Stimulated activated CD8-positive, alpha-beta memory T cell treated with anti-CD3 and anti-CD28 coated beads, Interleukin-4, amount 100 ng/mL, for 1 hour (primary cell): ENCODE measurements at places on chromosomes 5 and 9.

DNA sequence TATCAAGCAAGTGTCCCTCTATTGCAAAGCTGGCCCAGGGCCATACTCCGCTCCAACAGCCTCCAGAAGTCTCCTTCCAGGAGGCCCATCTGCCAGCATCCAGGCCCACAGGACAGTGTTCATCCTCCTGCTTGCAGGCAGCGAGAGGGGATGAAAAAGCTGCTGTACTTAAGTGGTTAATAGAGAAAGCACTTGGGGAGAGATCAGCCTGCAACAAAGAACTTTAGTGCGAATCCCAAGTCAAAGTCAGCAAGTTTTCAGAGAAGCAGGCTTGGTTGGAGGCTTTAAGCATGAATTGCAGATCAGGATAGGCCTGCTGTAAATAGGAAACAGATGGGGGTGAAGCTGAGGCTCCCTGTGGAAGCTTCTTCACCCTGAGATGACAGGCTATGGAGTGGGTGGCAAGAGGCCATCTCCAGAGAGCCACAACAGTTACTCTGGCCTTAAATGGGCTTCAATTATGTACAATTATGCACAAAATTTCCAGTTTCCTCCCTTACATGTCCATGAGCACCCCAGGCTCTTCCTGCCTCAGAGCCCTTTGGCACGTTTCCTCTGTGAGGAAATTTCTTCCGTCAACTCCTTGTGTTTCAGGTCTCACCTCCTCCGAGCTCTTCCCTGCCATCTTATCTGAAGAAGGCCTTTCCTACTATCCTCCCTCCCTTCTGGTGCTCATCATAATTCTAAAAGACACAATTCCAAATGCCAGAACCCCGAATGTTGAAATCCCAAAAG, 98.0 kb upstream of the NR3C1 start:
- no peak for DNase-seq

GRCh38 chr5:72922422-72922821, 33.4 kb upstream of the FCHO2 start:
- DNase-seq = no peak

GRCh38 chr9:78003730-78004129, 27.9 kb downstream of the GNAQ start:
- no peak for DNase-seq

DNA sequence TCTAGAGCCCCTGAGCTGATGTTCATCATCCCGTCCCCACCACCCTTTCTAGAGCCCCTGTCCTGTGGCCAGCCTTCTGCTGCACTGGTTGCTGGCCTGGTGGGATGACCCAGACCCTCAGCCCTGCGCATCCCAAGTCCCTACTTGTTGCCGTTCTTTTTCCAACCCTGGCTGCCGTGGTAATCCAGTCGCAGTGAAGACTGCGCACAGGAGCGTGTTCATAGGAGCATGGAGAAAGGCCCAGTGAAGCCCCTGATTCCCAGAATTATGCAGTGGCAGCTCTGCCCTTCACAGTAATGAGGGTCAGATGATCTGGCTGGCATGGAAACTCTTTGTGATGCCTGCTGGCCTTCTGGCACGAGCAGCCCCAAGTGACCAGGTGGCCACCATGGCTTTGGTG, 183.3 kb downstream of the CACNA1B start:
- no peak for DNase-seq

DNA sequence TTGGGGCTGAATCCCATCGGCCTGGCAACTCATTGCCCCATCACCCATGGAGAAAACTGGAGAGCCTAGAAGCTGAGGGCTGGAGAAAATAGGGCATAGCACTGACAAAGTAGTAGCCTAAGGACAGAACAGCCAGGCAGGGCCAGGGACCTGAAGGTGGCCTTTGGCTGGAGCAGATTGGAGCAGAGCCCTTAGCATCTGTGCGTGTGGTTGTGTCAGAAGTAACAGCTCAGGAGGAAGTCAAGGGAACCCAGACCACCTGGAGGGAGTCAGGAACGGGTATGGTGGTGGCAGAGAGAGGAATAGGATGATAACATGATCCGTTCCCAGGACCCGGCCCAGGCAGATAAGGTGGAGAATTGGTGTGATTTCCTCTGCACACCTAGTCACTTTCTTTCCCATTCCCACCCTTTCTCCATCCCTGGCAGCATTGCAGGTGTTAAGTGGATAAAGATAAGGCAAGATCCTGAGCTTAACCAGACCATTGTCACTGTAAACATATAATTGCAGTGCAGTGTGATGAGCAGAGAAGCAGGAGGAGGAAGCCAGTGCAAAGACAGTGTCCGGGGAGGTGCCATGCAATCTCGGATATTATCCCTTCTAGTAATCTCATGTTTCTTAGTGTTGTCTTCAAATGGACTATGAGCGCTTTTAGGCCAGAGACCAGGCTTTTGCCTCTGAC, 67.0 kb downstream of the NDFIP1 start:
- no peak for DNase-seq

GRCh38 chr9:131995382-131995781, 84.3 kb downstream of the MED27 start:
- DNase-seq = no peak

DNA sequence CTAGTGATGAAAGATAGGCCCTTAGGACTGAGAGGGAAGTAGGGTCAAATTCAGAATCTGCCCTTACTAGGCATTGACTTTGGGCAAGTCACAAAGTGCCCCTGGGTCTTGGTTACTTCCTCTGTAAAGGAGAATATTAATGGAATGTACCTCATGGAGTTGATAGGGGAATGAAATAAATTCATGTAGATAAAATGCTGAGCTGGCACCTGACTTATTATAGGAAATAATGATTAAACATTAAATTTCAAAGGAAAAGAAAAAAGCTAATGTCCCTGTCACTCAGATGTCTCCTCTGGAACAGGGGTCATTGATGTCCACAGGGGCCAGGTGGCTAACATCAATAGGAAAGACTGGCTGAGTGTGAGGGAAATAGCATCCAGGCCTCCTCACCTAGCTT, 321.4 kb downstream of the TRIM32 start:
- DNase-seq = no peak

DNA sequence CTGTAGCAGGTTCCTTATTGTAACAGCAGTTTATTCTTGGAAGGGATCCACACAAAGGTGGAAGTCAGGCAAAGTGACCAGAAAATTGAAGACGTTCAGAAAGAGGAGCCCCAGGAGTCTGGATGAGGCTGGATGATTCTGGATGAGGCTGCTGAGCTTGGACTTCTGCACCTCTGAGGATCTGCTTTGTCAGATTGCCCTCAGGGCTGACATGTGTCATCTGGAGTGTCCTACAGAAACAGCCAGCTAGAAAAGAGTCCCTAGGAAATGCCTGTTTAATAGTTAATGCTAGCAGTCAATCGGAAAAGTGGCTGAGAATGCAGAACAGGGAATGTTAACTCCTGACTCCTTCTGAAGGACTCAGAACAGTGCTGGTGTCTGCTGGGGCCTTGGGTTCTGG, 236.4 kb downstream of the LRRC70 start:
- no peak for DNase-seq

DNA sequence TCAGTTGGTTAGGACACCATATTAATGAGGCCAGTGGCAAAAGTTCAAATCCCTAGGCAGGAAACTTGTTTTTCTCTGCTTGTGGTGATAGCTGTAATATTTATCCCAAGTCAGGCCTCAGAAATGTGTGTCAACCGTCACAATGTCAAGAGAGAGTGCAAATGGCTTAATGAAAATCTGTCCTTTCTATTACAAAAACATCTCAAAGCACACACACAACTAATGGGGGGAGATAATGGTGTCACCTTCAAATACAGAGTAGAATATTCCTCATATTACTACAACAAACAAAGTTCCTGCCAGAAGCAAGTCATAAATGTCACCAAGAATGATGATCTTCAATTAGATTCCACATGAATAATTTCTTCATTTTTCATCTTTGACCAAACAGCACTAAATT, 127.2 kb upstream of the MARCHF11 start:
- DNase-seq = no peak

- DNase-seq = no peak
These were observed 7.7 kb downstream of the MACROH2A1 start for GRCh38 chr5:135391116-135391868.

DNA sequence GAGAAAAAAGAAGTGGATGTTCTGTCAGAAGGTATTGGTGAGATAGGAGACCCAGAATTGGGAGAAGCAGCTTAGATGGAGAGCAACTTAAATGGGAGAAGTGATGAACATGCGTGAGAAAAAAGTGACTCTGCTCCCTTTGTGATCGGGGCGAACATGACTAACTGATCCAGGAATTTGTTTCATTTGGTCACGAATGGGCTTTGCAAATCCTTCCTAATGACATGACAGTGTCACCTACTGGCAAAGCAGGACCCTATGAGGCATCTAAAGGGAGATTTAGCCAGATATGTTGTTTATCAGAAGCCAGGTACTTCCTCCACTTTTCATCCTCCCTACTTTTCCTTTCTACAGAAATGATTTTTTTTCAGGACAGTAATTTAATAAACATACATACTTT, 787.4 kb upstream of the RGMB start:
- no peak for DNase-seq

- no peak for DNase-seq
These were observed 66.2 kb upstream of the NEURL1B start for GRCh38 chr5:172574871-172575223.

DNA sequence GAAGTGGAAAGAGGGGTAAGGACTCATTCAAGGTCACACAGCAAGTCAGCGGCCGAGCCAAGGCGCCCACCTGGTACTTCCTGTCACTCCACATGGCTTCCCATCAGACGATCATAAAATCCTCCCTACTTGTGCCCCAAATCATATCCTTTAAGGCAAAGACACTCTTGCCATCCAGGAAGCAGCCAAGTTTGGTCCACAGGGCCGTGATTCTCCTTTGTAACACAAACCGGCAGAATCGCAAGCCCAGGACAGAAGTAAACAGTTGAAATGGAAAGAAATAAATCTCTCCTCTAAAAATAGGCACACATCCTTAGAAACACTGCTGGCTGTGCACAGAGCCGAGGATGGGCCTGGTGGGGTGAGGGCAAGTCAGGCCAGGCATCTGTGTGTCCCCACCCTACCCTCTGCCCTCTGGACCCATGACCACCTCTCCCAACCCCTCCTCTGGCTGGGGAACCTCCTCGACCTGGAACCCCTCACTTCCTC, 30.5 kb downstream of the TMOD1 start:
- DNase-seq = no peak

- DNase-seq = no peak
These were observed 833 bp downstream of the C5orf24 start for GRCh38 chr5:134846641-134846960.

DNA sequence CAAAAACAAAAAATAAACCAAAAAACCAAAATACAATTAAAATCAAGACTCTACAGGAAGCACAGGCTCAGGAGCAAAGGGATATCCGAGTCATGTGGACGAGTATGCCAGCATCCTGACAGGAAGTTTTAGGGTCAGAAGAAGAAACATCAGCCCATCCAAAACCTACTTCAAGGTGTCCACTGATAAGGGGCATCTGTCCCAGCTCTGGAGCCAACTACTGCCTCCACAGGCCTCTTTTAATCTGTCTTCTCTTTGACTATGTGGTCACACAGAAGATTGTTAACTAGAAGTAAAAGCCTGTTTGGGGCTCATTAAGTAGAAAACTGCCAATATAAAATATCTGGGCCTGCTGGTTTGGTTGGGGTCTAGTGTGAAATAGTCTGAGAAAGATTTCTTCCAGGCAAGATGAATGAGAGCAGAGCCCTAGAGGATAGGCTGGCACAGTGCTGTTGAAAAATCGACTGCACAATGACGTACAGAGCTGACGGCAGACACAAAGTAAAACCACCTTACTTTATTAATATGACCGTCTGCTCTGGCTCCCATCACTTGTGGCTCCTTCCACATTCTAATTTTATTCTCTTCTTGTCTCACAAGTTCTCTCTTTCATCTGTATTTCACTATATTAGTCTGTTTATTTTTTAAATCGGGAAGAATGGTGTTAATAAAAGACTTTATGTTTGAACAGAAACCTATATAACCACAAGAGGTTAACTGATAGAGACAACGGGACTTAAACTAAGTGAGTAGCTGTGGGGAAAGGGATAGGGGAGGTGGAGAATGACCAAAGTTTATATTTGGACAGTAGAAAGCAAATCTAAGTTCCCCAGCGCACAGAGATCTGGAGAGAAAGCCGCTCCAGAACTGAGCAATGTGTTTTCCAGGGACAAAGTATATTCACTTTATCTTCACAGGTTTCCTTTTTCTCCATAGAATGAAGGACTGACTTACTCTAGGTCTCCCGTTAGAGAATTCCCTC, 22.9 kb upstream of the MSH3 start:
- DNase-seq = no peak

DNA sequence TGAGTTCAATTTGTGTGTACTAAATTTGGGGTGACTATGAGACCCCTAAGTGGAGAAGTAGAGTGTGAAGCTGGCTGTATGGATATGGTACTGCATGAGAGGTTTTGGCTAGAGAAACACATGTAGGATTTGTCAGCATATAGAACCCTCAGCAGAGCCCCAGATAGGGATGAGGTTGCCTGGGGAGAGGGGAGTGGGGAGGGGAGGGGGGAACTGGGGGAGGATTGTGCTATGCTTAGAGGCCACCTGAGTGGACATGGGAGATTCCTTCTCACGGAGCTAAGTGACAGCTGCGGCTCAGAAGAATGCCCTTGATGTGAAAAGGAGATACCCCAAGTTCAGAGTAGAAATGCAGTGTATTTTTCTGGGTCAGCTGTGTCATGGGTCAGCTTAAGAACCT, 11.2 kb downstream of the SLC22A5 start:
- DNase-seq = no peak

DNA sequence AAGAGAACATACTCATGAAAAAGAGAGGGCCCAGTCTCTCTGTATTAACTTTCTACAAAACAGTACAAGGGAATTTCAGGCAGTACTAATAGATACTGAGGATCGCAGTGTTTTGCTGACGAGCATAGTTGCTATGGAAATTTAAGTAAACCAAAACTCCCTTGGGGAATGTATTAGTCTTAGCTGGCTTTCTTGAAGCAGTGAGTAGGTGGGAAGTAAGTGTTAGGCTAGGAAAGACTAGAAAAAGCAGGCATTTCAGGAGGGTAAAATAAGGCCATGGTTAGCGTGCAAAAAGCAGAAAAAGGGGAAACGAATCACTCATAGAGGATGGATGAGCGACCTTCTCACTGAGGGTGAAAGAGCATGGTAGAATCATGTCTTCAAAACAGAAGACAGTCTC, 84.3 kb upstream of the ACTBL2 start:
- no peak for DNase-seq
